ENCODE measurements at places on chromosomes 3 and 15. TPM values are rescaled to one million over a fixed set of nuclear protein-coding genes. Genes with fewer than 3 reads are reported as not detected.

- no peak for DNase-seq
These were observed 435.1 kb downstream of the LPP start for GRCh38 chr3:188589071-188589470.

GRCh38 chr3:58899159-58899952 lies 150.5 kb downstream of the CFAP20DC start:
- DNase-seq, result peak; percentile 28

DNA sequence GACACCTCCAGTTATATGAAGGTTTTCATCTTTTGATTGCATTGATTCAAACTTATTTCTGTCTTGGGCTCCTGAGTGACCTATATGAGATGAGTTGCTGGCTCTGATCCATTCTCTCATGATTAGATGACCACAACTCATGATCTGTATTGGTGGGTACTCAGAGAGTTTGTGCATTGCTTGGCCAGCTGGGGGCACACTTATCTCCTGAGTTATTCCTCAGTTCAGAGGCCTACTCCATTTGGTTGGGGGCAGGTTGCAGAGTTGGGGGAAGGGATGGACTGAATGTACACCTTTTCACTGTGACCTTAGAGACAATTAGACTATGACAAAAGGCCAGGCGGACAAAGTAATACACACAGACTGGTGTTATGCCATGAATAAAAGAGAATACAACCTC lies 166.2 kb upstream of the SEMA6D start:
- no peak for DNase-seq

DNA sequence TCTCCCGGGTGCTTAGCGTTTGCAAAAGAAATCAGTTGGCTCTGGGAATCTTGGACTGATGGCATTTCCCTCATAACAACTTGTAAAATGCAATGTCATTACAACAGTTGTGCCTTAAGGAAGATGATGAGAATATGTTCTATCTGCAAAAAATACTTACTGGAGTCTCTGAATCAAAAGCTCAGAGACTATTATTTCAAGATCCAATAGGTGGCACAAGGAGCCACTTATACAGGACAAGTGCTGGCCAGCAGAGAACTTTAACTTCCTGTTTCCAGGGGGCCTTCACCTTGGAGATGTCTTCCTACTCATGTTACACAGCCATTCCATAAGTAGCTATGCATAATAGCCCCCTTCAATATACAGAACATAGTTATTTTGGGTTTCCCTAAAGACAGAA lies 8.9 kb upstream of the RPS27L start:
- no peak for DNase-seq

DNA sequence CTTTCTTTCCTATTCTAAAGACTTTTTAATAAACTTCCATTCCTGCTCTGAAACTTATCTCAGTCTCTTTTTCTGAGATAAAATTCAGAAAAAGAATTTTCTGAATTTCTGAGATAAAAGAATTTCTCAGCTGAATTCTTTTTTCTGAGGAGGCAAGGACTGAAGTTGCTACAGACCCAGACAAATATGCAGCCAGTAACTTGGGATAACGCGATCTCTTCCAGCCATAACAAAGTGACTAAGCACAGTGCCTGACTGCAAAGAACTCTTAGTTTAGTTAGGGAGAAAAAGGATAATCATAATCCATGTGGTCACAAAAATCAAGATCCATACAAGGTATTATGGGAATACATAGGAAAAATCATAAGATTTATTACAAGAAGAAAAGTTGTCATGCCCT lies 222.0 kb upstream of the GAP43 start:
- no peak for DNase-seq

GRCh38 chr15:60614862-60615771 lies 136.2 kb upstream of the ICE2 start:
- no peak for DNase-seq

DNA sequence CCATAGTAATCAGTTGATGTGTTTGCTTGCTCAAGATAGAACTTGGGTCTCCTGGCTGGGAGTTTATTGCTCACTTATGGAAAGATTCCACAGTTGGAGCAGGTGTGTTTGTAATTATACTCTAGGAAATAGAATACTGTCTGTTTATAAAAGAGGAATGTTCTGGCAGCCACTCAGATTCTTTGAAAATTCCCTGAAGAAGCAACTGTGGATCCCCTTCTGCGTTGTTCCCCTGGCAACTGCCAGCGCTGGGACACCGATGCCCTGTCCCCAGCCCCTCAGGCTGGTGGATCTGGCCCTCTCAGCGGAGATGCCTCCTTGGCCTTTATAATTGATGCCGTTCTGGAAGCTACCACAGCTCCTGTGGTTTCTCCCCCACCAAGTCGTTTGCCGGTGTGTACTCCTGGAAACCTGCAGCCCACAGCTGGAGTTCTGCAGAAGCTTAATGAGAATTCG lies 225.9 kb downstream of the ITPR1 start:
- no peak for DNase-seq

- DNase-seq, result no peak
These were observed 31.8 kb upstream of the SMAD3 start for GRCh38 chr15:67033571-67034044.

DNA sequence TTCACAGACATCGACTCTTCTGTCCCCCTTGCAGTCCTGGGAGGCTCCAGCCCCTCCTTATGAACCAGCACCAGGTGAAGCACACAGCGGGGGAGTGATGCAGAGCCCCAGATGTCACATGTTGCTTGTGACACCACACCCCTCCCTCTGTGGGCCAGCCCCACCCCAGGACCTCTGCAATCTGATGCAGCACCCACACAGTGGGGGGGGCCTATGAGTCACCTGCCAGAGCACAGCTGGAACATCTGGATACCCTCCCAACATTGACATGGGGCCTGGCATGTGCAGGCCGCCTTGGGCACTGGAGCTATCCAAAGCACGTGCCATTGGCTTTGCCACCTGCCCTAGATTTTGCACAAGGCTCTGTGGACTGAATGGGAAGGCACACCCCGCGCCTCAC lies 70.5 kb downstream of the FEM1B start:
- no peak for DNase-seq

DNA sequence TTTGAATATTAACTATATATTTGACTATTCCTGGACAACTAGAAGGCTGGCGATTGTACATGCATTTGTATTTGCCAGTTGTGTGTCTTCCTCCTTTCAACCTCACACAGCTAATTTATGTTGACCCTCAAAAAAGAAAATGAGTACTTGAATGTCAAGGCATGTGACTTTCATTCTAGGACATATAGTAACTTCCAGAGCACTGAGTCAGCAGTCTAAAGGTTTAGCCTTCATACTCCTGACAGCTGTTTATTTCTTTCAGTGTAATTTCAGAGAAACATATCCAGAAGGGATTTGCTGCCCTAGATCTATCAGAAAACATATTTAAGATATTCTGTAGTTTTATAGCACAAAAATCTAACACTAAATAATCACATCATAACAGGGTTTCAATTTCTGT lies 74.6 kb upstream of the GOLGA8J start:
- DNase-seq, result no peak

GRCh38 chr3:118943597-118943996 lies 91.0 kb downstream of the IGSF11 start:
- no peak for DNase-seq

DNA sequence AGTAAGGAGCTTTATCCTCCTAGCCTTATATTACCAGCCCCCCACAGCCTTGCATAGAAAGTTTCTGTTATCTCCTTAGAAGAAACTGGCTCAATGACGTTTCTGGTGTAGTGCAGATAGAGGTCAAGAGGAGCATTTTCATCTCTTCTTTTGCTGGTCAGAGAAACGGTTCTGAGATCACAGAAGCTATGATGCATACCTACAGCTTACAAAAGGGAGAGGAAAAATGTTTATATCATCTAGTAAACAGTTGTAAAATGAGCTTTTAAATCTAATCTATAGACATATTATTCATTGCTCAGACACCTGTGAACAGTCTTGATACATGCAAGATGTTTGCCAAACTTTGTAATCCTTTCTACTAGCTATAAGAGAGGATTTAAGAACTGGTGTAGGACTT lies 68.0 kb downstream of the GMPS start:
- DNase-seq, result no peak

- no peak for DNase-seq
These were observed 60.2 kb upstream of the ARHGEF26 start for GRCh38 chr3:154061001-154061370.

- no peak for DNase-seq
These were observed 10.7 kb upstream of the DHX36 start for GRCh38 chr3:154334973-154335420.

DNA sequence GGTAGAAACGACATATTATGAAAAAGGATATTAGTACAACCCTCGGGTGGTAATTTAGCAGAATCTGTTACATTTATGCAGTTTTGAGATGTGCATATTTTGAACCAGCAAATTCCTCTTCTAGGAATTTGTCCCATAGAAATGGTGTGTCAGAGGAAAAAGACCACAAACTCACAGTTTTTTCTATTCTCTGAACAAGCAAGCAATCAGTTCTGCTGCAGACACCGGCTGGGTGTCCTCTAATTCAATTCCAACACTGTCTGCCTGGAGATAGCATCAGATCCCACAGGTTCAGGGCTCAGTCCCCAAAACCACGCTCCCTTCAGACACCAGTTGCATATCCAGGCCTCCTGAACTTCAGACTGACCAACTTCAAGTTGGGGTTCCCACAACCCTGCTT lies 36.4 kb downstream of the APH1B start:
- no peak for DNase-seq

GRCh38 chr3:141181196-141181595 lies 50.4 kb upstream of the PXYLP1 start:
- DNase-seq, result no peak

DNA sequence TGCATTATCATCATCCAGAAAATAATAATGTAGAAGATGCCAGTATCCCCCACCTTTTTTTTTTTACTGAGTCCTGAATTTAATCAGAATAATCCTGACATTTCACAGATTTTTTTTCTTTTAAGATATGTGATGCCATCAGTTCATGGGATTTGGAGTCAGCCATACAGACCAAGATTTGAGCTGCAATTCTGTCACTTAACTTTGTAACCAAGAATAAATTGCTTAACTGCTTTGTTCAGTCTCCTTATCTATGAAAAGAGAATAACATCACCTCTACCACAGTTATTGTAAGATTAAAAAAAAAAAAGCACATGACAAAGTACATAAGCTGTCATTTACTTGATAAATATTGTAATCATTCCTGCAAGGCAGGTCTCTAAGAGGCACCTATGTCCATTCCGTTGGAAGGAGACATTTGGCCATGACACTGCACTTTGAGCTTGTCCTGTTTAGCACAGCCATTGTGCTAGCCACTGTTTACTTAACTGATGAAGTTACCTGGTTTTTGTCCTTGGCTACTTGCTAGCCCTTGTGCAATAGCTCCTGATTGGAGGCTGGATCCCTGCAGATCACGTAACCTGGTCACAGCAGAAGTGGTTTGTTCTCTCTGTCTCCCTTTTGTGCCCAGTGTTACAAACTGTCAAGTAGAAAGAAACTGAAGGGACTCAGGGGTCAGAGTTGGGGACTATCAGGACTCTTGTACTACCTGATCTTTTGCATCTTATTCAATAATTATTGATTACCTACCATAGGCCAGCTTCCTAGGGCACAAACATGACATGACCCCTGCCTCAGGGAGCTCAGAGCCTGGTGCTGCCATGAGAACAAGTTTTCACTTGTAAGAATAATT lies 306.0 kb downstream of the WDR72 start:
- DNase-seq, result no peak

- no peak for DNase-seq
These were observed 41.0 kb downstream of the GOLGA6A start for GRCh38 chr15:74041311-74041756.

The ZSCAN2 gene
- 6.5 TPM for total RNA-seq

The ANKUB1 gene
- total RNA-seq, result not detected

The GPR27 gene
- 0.40 TPM for total RNA-seq

The ST8SIA2 gene
- not detected for total RNA-seq

The ZNF501 gene
- 3.6 TPM for total RNA-seq

The BAHD1 gene
- 25.7 TPM for total RNA-seq

The C3orf22 gene
- not detected for total RNA-seq
